Transverse colon (tissue), 4 donors: ENCODE measurements at places on chromosomes 4 and X. TPM values are rescaled to one million over a fixed set of nuclear protein-coding genes. Genes with fewer than 3 reads are reported as not detected.

DNA sequence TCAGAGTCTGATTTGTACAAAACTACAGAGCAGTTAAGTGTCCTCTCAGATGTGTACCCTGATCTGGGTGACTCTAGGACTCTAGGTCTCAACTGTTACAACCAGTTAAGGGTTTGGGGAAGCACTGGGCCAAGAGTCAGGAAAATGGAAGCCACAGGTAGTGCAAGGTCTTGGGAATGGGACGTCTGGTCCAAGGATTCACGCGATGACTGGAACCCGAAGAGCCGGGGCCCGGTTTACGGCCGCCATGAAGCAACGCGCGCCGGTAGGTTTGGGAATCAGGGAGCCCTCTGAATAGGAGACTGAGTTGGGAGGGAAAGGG is 321 bp upstream of the HPRT1 start:
- H3K27me3 ChIP-seq = no peaks in the 10 kb centered on the region
- peaks cover 3% of the 10 kb centered on the region for H3K4me1 ChIP-seq
- peak overlapping the region; percentile 90 for H3K27ac ChIP-seq
- DNase-seq = no peak

DNA sequence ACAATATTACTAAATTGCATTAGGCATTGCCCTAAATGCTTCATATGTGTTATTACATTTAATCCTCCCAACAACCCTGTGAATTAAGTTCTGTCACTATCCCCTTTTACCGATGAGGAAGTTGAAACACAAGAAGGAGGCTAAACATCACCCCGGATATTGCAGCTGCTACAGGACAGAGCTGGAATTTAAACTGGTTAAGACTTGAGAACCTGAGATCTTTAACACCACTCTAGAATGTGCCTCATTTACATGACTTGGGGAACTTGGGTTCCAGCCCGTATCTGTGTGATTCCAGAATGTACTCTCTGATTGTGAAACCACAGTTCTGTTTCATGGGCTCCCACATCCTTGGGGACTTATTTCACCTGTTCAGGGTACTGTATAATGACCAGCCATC is 165.1 kb upstream of the PPARGC1A start:
- H3K4me3 ChIP-seq = no peak overlapping the region
- H3K4me1 ChIP-seq = no peaks in the 10 kb centered on the region
- H3K27me3 ChIP-seq = no peaks in the 10 kb centered on the region
- no peaks in the 10 kb centered on the region for H3K36me3 ChIP-seq

Gene NPFFR2
- not detected for total RNA-seq

Gene GABRB1
- 0.14 TPM for total RNA-seq

Gene CBLL2
- not detected for total RNA-seq

Gene IQSEC2
- total RNA-seq = 48.2 TPM
